Keratinocyte (primary cell): ENCODE measurements at places on chromosomes 16 and 17. TPM values are rescaled to one million over a fixed set of nuclear protein-coding genes. Genes with fewer than 3 reads are reported as not detected.
A peak's percentile ranks its signal among the peaks of the same experiment; 100 is the strongest.

The STARD3 gene
- polyA plus RNA-seq: 29.0 to 39.6 TPM (median 33.9 TPM) in 3 replicates

DNA sequence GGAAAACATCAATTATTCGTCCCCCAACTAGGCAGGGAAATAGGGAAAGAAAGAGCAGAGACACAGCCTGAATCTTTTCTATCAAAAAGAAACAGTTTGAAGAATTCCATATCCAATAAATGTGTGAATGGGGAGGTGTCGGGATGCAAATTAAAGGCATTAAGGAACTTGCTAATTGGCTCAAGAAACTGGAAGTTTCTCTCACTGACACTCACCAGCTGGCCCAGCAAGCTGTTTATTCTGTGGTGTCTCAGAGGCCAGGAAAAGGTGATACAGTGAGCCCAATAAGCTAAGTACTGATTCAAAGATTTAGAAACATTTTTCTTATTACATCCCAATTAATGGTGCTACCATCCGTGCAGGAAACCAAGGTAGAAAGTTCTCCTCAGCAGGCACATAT is 104.4 kb upstream of the CLEC3A start:
- H3K4me1 ChIP-seq: no peaks in the 10 kb centered on the region
- H3K4me3 ChIP-seq: no peak overlapping the region
- no peaks in the 10 kb centered on the region for H3K36me3 ChIP-seq
- H3K27me3 ChIP-seq: no peaks in the 10 kb centered on the region
- H3K27ac ChIP-seq: no peak overlapping the region

The HS3ST3A1 gene
- 0.04 to 0.42 TPM (median 0.29 TPM) in 3 replicates for polyA plus RNA-seq

DNA sequence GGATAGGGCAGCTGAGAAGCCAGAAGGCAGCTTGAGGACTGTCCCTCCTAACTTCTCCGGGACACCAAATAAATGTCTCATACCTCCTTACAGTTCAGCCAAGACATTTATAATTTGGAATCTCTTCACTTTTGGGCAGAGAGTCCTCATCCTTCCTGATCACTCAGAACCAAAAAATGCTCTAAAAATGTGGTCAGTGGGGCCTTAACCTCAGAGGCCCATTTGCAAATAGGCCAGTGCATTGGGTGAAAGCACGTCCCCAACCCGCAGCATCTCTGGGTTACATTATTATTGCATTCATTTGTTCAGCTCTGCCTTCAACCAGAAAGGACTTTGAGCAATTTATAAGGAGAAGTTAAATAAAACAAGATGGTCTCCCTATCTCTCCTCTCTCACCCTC is 112.4 kb upstream of the IRX3 start:
- no peaks in the 10 kb centered on the region for H3K36me3 ChIP-seq
- H3K4me1 ChIP-seq: no peaks in the 10 kb centered on the region
- no peak for DNase-seq
- no peak overlapping the region for H3K27ac ChIP-seq

GRCh38 chr17:3754458-3755334 is 31.0 kb downstream of the HASPIN start:
- H3K4me1 ChIP-seq: peaks cover 4% of the 10 kb centered on the region
- H3K27me3 ChIP-seq: no peaks in the 10 kb centered on the region
- peak; percentile 99 for DNase-seq
- H3K36me3 ChIP-seq: no peaks in the 10 kb centered on the region

DNA sequence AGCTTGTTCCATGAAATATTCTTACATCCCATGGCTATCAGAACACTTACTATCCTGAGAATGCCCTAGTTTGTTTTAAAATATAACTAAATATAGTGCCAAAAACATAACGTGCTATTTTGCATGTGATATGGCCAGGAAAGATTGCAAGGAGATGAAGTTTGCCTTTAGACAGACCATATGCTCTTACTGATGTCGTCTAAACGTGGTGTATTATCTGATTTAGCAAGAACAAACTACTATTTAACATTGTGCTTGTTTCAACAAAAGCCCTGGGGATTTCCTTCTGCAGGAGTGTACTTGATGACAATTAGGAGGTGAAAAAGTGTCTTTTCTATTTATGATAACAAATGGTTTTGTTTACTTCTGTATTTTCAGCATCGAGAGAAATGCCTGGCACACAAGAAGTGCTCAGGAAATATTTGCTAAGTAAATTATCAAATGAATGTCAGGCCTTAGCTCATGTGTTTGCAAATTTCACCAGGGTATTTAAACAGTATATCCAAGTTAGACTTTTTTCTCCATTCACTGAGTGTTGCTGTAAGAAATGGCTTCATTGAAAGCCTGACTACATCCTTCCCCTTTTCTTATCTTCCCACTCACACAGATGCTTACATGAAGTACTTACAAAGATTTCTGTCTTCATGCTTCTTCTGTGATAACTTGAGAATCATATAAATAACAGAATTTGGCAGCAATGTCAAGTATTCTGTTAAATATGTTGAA is 1033.6 kb downstream of the CDH8 start:
- H3K4me1 ChIP-seq: no peaks in the 10 kb centered on the region
- no peak overlapping the region for H3K27ac ChIP-seq
- no peak for DNase-seq
